Activated T-cell treated with anti-CD3 and anti-CD28 coated beads, Interleukin-2, amount 50 U/mL, for 72 hours (primary cell): ENCODE measurements at places on chromosomes 6 and 20. TPM values are rescaled to one million over a fixed set of nuclear protein-coding genes. Genes with fewer than 3 reads are reported as not detected.
A peak's percentile ranks its signal among the peaks of the same experiment; 100 is the strongest.

Gene DAAM2
- total RNA-seq, result not detected

Gene PPP1R16B
- 184 TPM for total RNA-seq

Gene TGM2
- total RNA-seq, result 0.38 TPM

Gene LY6G6D
- not detected for total RNA-seq

Gene ZBTB46
- 2.7 TPM for total RNA-seq

Gene MAP3K5
- 18.5 TPM for total RNA-seq

Gene MOG
- not detected for total RNA-seq

Gene KIF16B
- 6.0 TPM for total RNA-seq

Gene IRF4
- 602 TPM for total RNA-seq

DNA sequence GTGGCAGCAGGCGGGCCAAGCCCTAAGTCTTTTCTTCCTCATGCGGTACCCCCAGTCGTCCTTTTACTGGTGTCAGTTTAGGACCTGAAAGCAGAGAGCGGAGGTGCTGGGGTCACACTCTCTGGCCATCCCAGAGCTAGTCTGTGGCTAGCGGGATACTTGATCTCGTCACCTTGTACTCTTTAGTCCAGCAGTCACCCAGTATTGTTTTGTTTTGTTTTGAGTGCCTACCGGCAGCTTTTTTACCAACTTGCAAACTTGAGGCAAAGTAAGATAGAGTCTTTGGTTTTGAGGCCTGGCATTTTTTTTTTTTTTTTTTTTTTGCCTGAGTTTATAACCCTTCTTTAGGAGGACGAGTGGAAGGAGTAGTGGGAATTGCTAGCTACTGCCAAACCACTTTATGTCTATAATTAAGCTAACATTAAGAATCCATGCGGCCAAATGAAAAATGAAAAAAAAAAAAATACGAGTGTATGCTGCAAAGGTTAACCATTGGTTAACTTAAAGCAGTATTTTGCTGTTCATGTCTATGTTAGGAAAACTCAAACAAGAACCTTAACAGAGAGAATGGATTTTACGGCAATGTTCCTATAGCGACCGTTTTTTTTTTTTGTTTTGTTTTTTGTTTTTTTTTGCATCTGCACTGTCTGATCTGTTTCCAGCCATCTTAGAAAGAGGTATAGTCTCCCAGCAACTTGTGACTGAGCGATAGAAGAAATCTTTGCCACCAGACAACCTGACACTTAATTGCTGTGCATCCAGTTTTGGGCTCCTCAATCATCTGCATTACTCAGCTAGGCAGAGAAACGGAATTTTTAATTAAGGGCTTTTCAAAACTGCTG is 56.9 kb downstream of the FAM217A start:
- H3K27me3 ChIP-seq, result no peaks in the 10 kb centered on the region
- peak overlapping the region; percentile 85 for H3K27ac ChIP-seq
- no peak for DNase-seq
- peak overlapping the region; percentile 97 for H3K4me3 ChIP-seq

GRCh38 chr6:53615633-53616449 is 49.7 kb downstream of the KLHL31 start:
- peaks cover 8% of the 10 kb centered on the region for H3K4me1 ChIP-seq
- no peak overlapping the region for H3K4me3 ChIP-seq
- H3K27me3 ChIP-seq, result peaks cover 13% of the 10 kb centered on the region
- DNase-seq, result no peak
- no peaks in the 10 kb centered on the region for H3K36me3 ChIP-seq

GRCh38 chr6:90454836-90455427 is 131.9 kb downstream of the MAP3K7 start:
- H3K36me3 ChIP-seq, result peaks cover 15% of the 10 kb centered on the region
- H3K4me1 ChIP-seq, result peaks cover 9% of the 10 kb centered on the region
- H3K4me3 ChIP-seq, result no peak overlapping the region
- DNase-seq, result no peak
- no peak overlapping the region for H3K27ac ChIP-seq

GRCh38 chr20:46324960-46325703 is 16.8 kb upstream of the CDH22 start:
- H3K4me1 ChIP-seq, result no peaks in the 10 kb centered on the region
- no peak overlapping the region for H3K4me3 ChIP-seq
- H3K27ac ChIP-seq, result no peak overlapping the region

DNA sequence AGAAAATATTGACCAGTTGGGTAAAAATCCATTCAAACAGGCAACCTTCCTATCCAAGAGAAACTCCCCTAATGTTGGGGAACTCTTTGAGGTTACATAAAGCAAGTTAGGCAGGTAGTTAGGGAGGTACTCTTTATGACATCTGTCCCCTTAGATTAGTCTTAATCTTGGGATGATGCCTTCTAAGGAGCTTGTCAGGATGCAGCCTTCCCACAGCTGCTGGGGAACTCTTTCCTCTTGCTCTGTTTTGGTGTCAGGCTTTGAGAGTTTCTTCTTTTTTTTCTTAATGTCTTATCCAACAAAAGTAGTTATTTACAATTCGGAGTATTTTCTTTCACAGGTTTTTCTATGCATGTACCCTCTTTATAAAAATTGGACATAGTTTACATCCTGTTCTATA is 194.8 kb downstream of the CDKAL1 start:
- DNase-seq, result no peak
- no peak overlapping the region for H3K27ac ChIP-seq
- peaks cover 3% of the 10 kb centered on the region for H3K36me3 ChIP-seq
- H3K4me3 ChIP-seq, result no peak overlapping the region

DNA sequence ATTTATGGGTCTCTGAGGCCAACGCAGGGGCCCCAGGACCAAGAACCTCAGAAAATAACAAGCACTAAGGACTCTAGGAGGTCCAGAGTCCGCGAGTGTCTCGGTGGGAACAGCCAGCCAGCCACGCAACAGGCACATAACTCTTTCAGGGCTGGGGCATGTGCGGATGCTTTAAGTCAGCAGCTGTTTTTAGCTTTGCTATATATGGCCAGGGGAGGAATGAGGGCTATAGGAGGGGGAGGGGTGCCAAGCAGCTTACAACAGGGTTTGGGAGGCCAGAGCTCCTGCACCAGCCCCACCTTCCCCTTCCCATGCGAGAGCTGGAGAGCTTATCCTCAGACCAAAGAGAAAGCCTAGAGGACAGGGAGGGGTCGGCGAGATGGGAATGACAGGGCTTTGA is 6.2 kb downstream of the JPH2 start:
- no peaks in the 10 kb centered on the region for H3K4me1 ChIP-seq
- H3K27ac ChIP-seq, result no peak overlapping the region
- H3K4me3 ChIP-seq, result no peak overlapping the region
- H3K27me3 ChIP-seq, result peaks cover 54% of the 10 kb centered on the region
- DNase-seq, result no peak
- no peaks in the 10 kb centered on the region for H3K36me3 ChIP-seq

DNA sequence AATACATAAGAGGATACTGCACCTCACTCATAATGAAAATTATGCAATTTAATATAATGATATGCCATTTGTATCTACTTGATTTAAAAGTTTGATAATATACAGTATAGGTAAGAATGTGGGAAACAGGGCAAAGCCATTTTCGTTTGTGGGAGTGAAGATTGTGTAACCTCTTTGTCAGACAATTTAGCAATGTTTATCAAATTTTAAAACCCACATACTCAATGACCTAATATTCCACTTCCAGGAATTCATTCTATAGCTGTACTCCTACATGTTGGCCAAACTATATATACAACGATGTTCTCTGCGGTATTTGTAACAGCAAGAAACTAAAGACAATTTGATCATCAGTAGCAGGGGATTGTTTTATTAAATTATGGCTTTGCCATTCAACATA is 17.8 kb upstream of the FKBP5 start:
- DNase-seq, result no peak
- H3K36me3 ChIP-seq, result peaks cover 8% of the 10 kb centered on the region
- no peak overlapping the region for H3K27ac ChIP-seq
- peaks cover 20% of the 10 kb centered on the region for H3K4me1 ChIP-seq
- H3K27me3 ChIP-seq, result no peaks in the 10 kb centered on the region

- H3K27me3 ChIP-seq, result peaks cover 13% of the 10 kb centered on the region
- no peaks in the 10 kb centered on the region for H3K36me3 ChIP-seq
- H3K27ac ChIP-seq, result no peak overlapping the region
- DNase-seq, result no peak
Observed at GRCh38 chr6:39951716-39952115, 17.5 kb upstream of the MOCS1 start.

DNA sequence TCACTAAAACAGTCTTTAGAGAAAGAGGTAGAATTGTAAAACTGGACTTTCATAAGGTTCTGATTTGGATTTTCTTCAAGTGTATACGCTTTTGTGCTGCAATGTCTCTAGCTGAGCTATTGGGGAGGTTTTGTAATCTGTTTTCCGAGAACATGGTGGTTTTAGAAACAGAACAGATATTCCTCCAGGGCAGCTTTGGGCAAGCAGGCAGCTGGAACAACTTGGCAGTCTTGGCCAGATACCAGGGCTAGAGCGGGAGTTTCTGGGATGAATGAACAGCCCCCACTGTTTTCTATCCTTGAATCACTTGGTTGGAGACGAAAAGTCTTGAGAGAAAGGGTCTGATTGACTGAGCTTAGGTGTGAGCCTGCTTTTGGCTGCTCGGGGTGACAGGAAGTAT is 17.1 kb upstream of the ARMC2 start:
- peaks cover 3% of the 10 kb centered on the region for H3K36me3 ChIP-seq
- no peak for DNase-seq
- no peak overlapping the region for H3K27ac ChIP-seq
- peaks cover 8% of the 10 kb centered on the region for H3K27me3 ChIP-seq
- H3K4me1 ChIP-seq, result no peaks in the 10 kb centered on the region

DNA sequence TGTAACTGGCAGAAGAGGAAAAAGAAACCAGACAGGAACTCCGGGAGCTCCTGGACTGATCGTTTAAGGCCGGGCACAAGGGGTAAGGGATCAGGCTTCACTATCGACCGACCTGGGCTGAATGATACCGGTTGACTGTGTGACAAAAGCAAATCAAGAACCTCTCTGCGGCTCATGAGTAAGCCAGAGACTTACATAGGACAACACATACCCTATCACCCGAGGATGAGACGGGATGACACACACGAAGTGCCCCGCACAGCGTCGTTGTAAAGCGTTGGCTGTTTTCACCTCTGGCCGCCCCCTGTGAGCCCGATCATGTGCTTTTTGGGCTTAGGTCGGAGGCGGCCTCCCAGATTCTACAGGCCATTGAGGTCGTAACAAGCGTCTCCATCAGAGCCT is 695 bp upstream of the TGIF2 start:
- peaks cover 38% of the 10 kb centered on the region for H3K4me1 ChIP-seq
- DNase-seq, result peak; percentile 80
- H3K4me3 ChIP-seq, result peak overlapping the region; percentile 92
- H3K36me3 ChIP-seq, result peaks cover 10% of the 10 kb centered on the region
